ENCODE measurements at places on chromosomes 3 and 15.

GRCh38 chr3:171458071-171458863 is 1.9 kb downstream of the TNIK start:
- DNase-seq = peak; percentile 32

GRCh38 chr3:30577788-30578187 is 28.6 kb upstream of the TGFBR2 start:
- no peak for DNase-seq

DNA sequence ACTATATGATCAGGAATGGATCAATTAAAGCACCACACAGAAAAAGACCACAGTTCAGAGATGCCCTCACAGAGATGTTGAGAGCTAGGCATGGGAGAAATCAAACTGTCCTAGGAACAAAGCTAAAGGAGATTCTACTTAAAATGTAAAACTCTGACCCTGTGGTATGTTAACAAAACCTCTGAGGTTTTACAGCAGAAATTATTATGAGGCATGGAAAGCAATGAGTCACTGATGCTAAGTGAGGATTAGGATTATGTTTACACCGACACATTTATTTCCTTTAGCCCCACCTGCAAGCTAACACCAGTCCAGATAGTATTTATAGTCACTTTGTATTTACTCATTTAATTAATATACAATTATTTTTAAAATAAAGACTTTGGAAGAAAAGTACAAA is 1242.2 kb downstream of the OTOL1 start:
- DNase-seq = no peak

- no peak for DNase-seq
These were observed 383.3 kb upstream of the ROBO2 start for GRCh38 chr3:76656531-76657070.

DNA sequence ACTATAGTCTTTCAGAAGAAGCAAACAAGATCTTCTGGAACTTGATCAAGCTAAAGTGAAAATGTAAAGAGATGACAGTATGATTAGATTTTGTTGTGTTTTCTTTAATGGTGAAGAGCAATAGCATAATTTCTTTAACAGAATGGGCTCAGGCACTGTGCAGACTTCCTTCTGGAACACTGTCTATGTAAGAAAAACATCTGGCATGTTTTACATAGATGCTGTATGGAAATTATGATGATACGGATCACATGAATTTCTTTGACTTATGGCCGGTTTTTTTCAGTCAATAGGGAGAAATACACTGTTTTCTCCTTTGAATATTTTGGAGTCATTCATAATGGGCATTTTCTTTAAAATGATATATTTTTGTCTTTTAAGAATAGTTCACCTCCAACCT is 42.6 kb downstream of the PHLDB2 start:
- no peak for DNase-seq

DNA sequence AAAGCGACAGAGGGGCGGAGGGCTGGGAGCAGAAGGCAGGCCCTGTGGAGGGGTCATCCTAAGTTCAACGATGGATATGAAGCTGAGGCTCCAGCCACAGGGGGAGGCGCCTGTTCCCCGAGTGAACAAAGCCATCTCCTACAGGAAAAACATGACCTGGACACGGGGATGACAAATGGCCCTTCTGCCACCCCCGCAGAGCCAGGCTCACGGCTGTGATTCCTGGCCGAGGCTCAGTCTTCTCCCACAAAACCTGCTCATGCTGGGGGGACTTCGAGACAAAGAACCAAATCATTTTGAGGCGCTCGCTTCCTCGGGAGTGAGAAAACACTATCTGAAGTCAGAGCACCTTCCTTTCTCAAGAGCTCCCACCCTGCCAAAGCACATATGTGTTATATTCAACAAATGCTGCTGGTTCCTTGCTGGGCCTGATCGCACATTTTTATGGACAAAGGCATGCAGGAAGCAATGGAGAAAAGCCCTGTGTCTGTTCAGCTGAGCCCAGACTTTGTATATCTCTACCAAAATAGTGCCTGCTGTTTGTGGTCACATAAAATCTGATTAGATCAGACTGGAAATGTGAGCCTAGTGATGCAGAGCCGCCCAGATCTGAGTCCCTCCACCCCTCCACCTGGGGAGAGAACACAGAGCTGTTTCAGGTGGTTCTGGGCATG is 5.6 kb downstream of the RBP1 start:
- DNase-seq = no peak

- DNase-seq = no peak
These were observed 7.7 kb upstream of the RFTN1 start for GRCh38 chr3:16520970-16521881.

DNA sequence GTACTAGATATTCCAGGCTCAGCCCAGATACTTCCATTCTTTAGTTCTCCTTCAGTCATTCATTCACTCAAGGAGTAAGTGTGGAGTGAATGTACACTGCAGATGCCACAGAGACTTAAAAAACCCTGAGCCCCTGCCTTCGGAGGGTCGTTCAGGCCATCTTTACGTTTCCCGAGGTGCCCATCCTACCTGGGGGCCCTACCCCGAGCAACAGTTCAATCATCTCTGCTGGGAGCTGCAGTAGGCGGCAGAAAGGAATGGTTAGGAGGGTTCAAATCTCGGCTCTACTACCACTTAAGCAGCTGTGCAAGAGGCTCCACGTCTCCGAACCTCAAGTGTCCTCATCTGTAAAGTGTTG is 613 bp downstream of the SEC13 start:
- no peak for DNase-seq

DNA sequence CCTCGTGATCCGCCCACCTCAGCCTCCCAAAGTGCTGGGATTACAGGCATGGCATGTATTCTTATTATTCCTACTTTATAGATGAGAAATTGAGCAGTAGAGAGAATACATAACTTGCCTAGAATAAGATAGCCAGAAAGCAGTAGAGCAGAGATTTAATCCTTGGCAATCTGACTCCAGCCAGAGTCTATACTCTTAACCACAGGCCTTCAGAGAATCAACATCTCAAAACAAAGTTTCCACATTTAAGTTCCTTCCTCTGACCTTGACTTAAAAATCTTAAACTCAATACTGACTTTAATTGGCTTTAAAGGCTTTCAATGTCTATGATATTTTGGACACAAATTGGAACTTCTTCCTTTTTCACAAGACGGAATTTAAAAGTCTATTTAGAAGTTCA is 37.1 kb downstream of the ZNF106 start:
- no peak for DNase-seq

- DNase-seq = no peak
These were observed 147.6 kb downstream of the IGF1R start for GRCh38 chr15:98795980-98796379.

DNA sequence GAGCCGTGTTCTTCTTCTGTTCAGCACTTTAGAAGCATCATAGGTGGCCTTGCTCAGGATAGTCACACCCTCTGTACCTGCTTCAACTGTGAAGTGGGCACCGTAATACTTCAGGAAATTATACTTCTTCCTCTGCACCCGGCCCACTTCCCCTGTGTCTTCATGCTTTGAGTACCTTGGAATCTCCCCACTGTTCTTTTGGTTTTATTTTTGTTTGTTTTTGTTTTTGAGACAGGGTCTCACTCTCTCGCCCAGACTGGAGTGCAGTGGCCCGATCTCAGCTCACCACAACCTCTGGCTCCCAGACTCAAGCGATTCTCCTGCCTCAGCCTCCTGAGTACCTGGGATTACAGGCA is 1.7 kb downstream of the P2RY14 start:
- DNase-seq = peak; percentile 5

DNA sequence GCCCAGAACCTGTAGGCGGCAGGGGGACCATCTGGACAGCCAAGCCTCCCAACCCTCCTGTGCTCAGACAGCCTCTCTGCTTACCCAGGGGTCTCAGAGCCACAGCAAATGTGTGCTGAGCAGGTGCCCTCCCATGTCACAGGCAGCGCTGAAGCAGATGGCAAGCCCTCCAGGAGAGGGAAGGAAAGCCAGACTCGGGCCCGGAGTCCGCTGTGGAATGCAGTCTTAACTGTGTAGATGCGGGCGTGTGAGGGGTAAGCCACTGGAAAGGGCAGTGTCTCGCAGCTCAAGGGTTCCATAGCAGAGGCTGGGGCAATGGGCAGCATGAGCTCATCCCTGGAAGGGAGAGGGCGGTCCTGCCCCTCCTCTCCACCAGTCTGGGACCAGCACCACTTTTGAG is 45.6 kb downstream of the UMPS start:
- no peak for DNase-seq

- no peak for DNase-seq
These were observed 25.2 kb downstream of the PIGB start for GRCh38 chr15:55344206-55344605.

DNA sequence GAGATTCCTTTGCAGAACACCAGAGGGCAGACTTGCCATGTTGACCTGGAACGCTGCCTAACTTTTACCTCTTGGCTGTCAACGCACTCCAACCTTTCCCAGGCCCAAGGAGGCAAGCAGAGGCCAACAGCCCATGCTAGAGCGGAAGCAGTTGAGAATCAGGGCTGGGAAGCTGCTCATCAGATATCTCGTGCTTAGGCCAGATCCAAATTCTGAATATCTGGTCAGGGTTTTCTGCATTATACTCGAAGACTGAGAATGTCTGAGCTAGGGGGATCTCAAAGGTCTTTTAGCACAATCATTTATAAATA is 2.5 kb downstream of the XIRP1 start:
- DNase-seq = peak; percentile 64

DNA sequence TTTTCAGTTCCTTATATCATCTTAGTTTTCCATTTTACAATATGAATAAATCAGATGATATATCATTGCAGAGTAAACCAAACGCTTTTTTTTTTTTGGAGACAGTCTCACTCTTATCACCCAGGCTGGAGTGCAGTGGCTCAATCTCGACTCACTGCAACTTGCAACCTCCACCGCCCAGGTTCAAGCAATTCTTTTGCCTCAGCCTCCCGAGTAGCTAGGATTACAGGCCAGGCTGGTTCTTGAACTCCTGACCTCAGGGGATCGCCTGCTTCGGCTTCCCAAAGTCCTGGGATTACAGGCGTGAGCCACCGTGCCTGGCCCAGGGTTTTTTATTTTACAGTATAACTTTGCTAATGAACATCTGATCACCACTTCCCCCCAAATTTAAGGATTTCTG is 5.9 kb upstream of the EBLN2 start:
- DNase-seq = no peak

DNA sequence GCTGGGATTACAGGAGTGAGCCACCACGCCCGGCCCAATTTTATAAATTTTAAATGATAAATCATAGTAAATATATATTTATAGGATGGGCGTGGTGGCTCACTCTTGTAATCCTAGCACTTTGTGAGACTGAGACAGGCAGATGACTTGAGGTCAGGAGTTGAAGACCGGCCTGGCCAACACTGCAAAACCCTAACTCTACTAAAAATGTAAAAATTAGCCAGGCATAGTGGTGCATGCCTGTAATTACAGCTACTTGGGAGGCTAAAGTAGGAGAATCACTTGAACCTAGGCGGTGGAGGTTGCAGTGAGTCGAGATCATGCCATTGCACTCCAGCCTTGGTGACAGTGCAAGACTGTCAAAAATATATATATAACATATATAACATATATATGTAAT is 26.4 kb downstream of the MFN1 start:
- DNase-seq = no peak

GRCh38 chr3:57731311-57731710 is 24.8 kb upstream of the SLMAP start:
- no peak for DNase-seq

DNA sequence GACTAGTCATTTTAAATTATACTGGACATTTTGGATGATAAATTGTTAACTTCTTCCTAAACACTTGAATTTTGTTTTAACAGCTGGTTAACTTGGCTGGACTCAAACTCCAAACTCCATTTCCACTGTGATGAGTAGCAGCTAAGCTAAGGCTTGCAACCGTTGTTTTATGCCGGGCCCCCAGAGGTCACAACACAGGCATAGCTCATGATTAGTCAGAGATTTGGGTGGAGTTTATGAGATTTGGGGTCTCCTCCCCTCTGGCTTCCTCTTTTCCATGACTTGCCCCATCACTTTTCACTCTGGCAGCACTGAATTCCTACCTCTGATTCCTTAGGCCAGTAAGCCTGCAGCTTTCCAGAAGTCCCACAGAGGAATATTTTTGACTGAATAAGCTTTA is 12.8 kb downstream of the THAP10 start:
- no peak for DNase-seq

DNA sequence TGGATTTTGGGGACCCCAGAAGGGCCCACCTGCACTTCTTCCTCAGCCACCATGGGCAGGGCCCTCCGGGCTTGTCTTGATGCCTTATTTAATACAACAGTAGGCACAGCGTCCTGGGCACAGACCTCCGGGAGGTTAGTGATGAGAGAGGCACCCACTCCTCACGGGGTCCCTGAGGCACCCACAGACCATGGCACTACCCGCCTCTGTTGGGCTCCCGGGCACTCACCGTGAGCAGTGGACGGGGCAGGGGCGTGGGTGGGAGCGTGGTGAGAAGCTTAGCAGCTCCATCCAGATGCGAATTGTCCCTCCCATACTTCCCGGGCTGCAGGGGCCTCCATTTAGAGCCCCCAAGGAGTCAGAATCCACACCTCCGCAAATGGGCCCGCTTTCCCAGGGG is 317 bp upstream of the MESP2 start:
- no peak for DNase-seq

DNA sequence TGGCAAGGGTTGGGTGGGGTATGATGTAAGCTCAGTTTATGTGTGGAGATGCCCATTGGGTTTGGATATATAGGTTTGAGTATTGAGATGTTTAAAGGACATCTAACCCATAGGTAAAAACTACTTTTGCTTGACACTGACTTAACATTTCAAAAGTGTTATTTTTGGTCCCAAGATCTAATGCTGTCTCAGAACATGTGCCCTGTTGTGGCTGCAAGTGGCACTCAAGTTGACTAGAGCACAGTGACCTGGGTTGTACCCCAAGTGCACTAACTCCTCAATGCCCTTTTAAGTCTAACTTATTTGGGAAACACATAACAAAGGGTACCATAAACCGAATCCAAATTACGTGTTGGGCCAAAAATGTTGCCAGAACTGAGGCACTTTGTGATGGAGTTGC is 56.5 kb upstream of the CCR4 start:
- no peak for DNase-seq
